ENCODE measurements at places on chromosomes 16 and 17. TPM values are rescaled to one million over a fixed set of nuclear protein-coding genes. Genes with fewer than 3 reads are reported as not detected.

DPEP1 gene
- not detected for total RNA-seq

OR4D1 gene
- total RNA-seq: not detected

KREMEN2 gene
- total RNA-seq: 11.0 TPM

SPNS3 gene
- 0.08 TPM for total RNA-seq

KRTAP2-2 gene
- not detected for total RNA-seq

IRX6 gene
- total RNA-seq: not detected

SMIM36 gene
- not detected for total RNA-seq

KRT33A gene
- not detected for total RNA-seq

CALB2 gene
- total RNA-seq: 32.3 TPM

CCDC144A gene
- 0.19 TPM for total RNA-seq

GP2 gene
- not detected for total RNA-seq

ANKS4B gene
- total RNA-seq: not detected

PRSS27 gene
- 0.02 TPM for total RNA-seq

NPIPA8 gene
- total RNA-seq: 2.1 TPM

BICDL2 gene
- 0.25 TPM for total RNA-seq

DNA sequence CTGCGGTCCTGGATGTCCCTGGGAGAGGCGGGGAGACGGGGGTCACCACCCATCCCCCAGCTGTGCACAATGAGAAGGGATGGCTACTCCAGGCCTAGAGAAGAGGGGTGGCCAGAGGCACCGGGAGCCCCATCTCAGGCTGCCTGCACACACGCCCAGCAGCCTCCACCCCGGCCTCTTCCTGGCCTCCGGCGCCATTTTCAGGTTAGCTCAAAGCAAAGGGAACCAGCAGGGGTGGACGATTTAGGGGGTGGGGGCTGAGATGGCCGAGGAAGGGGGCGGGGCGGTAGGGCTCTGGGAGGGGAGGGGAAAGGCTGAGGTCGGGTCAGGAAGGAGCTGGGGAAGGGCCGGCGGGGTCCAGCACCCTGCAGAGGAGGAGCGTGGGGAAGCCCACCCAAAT is 42.8 kb downstream of the SRCIN1 start:
- no peak for DNase-seq

GRCh38 chr16:57380671-57381462 is 8.6 kb downstream of the CX3CL1 start:
- peak; percentile 40 for DNase-seq

GRCh38 chr17:72852277-72852938 is 240.1 kb downstream of the SLC39A11 start:
- no peak for DNase-seq

DNA sequence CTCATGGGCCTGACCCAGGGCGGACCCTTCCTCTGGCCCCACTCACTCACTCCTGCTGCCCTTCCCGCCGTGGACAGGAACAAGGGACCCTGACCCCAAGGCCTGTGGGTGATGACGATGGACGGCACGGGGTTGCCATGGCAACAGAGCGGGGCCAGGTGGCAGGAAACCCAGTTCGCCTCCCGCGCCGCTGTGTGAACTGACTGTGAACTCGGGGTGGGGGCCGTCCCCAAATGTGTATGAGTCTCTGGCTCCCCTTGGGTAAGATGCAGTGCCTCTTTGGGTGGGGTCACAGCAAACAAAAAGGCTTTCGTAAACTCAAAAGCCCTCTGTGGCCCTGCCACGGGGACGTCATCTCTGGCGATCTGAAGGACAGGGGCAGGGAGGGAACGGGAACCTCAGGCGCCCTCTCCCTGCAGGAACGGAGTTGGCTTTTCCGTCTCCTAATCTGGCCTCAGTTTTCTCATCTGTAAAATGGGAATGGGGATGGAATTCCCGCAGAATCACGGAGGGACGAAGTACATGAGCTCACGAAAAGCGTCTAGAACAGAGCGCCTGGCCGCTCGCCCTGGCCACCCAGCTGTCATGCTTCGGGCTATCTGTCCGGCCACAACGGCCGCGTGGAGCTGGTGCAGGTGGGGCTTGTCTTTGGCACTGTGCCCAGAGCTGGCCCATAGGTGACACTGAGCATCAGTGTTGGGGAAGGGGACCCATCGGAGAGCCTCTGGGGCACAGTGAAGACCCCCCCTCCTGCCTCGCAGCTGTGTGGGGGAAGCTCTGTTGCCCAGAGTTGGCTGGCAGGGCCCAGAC is 44.9 kb upstream of the PABPN1L start:
- DNase-seq: no peak

- DNase-seq: peak; percentile 81
Observed at GRCh38 chr17:7685533-7686221, 1.6 kb downstream of the TP53 start.

GRCh38 chr17:41392278-41392677 is 5.1 kb downstream of the KRT31 start:
- no peak for DNase-seq

- DNase-seq: no peak
Observed at GRCh38 chr16:4893103-4893862, 43.7 kb downstream of the PPL start.

GRCh38 chr16:726438-727290 is at the start of the genes CCDC78 and HAGHL:
Gene CCDC78 (minus strand): TSS chr16:726443. CDS start chr16:726367, 76 bp downstream.
Gene HAGHL (plus strand): TSS chr16:727106. CDS start chr16:727510, 404 bp downstream.
- peak; percentile 45 for DNase-seq

- DNase-seq: no peak
Observed at GRCh38 chr17:70882504-70882903, 713.2 kb downstream of the KCNJ2 start.

DNA sequence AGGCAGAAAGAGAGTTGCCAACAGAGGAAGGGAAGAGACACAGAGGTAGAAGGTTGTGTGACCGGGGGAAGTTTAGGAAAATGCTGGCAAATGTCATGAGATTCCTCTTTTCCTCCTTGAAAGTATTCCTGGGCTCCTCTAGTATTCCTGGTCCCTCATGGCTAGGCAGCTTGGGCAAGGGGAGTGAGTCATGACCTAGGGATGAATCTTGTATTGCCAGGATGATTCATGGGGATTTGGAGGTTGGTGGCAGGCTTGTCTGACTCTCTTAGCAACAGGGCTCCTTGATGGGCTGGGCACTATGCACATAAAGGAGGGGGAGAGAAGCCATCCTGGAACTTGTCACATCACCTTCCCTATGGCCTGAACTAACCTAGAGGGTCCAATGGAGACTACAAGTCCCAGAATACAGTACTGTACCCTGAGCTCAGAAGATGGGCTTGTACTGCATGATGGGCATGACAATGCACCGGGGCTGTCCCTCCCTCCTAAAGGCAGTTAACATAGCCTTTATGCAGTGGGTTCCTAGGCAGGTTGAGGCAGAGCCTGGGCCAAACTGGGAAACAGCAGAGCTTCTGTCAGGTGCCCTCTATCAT is 2.1 kb upstream of the SEZ6 start:
- DNase-seq: peak; percentile 14

GRCh38 chr17:63611354-63611753 is 10.7 kb downstream of the TACO1 start:
- DNase-seq: no peak

DNA sequence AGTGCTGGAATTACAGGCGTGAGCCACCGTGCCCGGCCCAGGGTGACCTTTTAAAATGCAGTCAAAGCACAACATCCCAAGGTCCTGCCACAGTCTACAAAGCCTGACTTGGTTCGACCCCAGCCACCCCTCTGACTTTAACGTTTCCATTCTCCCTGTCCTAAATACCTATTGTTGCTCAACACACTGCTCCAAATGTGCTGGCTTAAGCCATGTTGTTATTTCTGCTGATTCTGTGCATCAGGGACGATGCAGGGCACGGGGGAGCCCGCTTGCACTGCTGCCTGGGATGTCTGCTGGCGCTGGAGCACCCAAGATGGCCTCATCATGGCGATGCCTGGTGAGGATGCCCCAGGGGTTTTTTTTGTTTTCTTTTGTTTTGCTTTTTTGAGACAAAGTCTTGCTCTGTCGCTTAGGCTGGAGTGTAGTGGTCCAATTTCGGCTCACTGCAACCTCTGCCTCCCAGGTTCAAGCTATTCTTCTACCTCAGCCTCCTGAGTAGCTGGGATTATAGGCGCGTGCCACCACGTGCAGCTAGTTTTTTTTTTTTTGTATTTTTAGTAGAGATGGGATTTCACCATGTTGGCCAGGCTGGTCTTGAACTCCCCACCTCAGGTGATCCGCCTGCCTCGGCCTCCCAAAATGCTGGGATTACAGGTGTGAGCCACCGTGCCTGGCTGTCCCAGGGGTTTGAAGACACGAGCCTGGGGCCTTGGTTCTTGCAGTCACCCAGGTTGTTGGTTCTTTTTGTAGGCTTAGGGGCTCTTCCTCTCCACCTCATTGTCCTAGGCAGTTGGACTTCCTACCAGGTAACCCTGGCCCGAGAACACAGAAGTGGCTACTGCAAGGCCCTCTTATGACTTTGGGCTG is 22.9 kb downstream of the TMC7 start:
- no peak for DNase-seq

- DNase-seq: peak; percentile 62
Observed at GRCh38 chr17:72603420-72604242, 482.8 kb downstream of the SOX9 start.

GRCh38 chr16:88806491-88807111 is 3.0 kb downstream of the CDT1 start:
- DNase-seq: no peak

GRCh38 chr17:39927929-39928857 is 661 bp downstream of the LRRC3C start:
- DNase-seq: no peak

GRCh38 chr16:66924527-66925321 is 611 bp downstream of the RRAD start:
- no peak for DNase-seq

GRCh38 chr17:67478401-67479041 is 101.4 kb downstream of the PITPNC1 start:
- DNase-seq: no peak
